Stimulated activated memory B cell treated with anti-CD40 and anti-IgM and Interleukin-4, amounts not matched to agents 10 μg/mL and 1 μg/mL and 100 μg/mL, for 72 hours (primary cell): ENCODE measurements at places on chromosomes 3 and 15.

DNA sequence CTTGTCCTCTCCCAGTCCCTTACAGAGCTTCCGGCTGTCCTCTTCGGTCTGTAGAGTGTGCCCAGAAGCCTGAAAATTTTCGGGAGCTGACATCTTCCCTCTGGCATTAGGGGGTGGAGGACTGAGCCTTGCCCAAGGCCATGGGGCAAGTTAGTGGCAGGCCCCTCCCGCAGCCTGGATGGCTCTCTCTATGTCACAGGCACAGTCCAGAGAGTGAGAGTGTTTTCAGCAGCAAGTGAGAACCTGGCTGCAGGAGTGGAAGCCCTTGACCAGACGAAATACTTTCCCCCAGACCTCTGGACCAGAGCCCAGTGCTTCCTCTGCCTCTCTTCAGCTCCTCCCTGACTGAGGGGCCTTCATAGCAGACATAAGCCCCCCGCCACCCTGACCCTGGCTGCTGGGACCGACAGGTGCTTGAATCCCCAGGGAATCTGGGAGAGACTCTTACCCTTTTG is 50.5 kb upstream of the SEC22A start:
- ATAC-seq, result no peak

DNA sequence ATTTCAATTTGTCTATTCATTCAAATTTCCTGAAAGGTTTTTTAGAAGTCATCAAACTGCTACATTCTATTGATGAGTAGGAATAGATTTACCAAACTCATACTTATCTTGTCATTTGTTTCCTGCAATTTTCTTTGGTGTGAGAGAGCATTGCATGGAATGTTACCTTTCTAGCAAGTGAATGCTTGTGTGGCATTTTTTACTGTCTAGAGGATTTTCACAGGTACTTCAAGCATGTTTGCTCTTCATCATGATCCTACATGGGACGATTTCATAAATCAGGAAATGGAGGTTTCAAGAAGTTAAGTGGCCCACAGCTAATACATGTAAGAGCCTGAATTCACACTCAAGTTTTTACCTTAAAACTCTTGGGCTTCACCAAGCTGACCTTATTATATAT is 26.1 kb downstream of the TGFBR2 start:
- no peak for ATAC-seq

DNA sequence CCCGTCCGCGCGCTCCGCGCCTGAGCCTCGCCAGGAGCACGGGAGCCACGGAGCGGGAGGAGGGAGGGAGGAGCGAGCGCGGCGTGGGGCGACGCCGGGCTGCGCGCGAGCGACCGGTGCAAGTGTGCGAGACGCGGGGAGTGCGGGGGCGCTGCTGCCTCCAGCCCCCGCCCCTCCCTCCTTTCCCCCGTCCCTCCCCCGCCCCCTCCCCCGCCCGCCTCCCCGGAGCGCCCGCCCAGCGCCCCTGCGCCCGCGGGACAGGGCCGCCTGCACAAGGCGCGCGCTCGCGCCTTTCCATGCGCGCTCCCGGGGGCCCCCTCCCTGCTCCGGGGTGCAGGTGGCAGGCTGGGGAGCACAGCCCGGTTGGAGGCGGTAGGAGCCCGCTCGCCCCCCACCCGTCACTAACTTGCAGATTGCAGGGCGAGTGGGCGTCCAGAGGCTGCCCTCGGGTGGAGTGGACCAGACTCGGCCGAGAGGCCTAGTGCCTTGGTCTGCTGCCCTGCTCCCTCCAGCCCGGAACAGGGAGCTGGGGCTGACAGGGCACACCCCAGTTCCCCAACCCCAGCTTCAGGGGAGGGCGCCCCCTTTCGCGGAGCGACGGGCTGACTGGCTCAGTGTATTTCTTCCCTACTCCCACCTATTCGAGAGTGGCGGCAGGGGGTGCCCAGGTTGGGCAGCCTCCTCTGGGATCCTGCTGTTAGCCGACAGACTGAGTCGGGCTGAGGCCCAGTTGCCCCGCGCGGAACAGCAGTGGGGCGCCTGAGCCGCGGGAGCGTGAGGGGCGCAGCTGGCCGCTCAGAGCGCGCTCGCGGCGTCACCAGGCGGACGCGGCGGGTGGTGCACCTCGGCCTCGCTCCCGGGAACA is at the start of gene WNT7A:
Gene WNT7A (minus strand): TSS at position 126 of the 865 bp plus-strand sequence. CDS start 255 bp downstream, outside the sequence.
- ATAC-seq, result peak; percentile 31

- ATAC-seq, result no peak
Measured at GRCh38 chr3:107938143-107938542, 152.7 kb downstream of the CD47 start.

DNA sequence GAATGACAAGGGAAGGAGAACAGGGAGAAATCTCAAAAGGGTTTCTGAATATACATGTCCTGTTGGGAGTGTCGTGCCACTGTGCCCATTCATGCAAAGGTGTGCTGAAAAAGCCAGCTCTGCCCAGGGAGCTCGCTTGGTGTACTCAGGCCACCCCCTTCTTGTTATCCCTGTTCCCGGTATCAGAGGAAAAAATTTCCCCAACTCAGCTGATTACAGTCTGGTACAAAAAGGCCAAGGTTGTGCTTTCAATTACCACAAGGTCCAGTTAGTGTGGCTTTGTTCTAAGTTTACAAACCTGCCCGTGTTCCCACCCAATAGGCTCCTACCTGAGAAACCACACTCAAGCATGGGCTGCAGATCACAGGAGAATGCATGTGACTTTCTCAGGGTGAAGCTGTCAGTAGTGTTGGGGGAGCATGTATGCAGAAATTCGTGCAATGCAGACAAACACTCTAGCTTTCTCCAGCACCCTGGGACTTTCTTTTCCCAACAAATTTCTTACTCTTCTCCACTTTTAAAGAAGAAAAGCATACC is 648.5 kb downstream of the NR2F2 start:
- no peak for ATAC-seq

GRCh38 chr15:33152502-33153109 is 41.9 kb downstream of the FMN1 start:
- ATAC-seq, result no peak

DNA sequence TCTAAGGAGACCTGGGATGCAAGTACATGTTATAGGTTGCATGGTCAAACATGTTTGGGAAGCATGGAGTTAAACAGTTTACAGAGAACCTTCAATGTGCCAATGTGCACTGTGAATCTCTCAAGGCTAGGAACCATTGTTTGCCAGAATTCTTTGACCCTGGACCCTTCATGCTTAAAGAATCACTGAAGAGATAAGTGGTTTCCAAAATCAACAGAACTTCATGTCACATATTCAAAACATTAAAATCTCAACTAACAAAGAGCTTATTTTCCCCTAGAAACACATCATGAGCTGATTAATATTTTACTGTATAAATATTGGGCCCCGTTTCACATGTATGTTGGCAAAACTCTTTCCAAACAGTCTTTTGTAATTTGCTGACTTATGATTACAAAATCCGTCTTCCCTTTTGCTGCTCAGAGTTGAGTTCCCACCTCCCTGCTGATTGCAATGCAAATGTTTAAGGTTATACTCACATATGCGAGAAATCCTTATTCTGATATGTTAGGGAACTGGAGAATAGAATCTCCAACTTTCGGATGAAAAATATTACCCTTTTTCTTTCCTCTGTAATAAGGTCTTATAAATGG is 380.2 kb downstream of the DIPK2A start:
- ATAC-seq, result no peak

DNA sequence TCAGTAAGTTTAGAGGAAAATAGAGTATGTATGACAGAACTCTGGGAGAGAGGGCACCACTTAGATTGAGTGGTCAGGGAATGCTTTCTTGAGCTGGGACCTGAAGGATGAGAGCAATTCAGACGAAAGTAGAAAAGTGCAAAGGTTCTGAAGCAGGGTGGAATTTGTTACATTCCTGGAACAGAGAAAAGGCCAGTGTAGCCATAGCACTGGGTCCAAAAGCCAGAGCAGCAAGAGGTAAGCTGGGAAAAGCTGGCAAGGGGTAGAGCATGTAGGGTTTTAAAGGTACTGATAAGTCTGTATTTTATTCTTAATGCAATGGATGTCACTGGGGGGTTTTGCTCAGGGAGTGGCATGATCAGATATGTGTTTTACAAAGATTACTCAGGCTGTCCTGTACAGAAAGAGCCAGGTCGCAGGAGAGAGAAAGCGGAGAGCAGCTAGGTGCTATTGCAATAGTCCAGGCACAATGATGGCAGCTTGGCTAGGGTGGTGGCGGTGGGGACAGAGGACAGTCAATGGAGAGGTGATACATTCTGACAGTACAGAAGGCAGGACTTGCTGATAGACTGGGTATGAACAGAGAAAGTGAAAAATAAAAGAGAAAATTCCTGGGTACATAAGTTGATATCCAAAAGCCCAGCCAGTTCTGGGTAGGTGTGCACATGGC is 17.0 kb downstream of the FSTL1 start:
- ATAC-seq, result no peak
